ENCODE measurements at places on chromosomes 5 and 9. TPM values are rescaled to one million over a fixed set of nuclear protein-coding genes. Genes with fewer than 3 reads are reported as not detected.

CSF2 gene
- not detected for total RNA-seq

CA9 gene
- 0.67 TPM for total RNA-seq

EMB gene
- total RNA-seq, result 2.8 TPM

PCDHGC4 gene
- total RNA-seq, result 0.33 TPM

OR1L4 gene
- not detected for total RNA-seq

TMEM174 gene
- total RNA-seq, result not detected

TMEM141 gene
- total RNA-seq, result 58.9 TPM

INSL4 gene
- total RNA-seq, result not detected

RPS23 gene
- 494 TPM for total RNA-seq

EPB41L4B gene
- 9.9 TPM for total RNA-seq

C9orf153 gene
- total RNA-seq, result 0.67 TPM

HSPB3 gene
- not detected for total RNA-seq

BTNL8 gene
- total RNA-seq, result 0.67 TPM

NR5A1 gene
- total RNA-seq, result not detected

PLAC8L1 gene
- not detected for total RNA-seq

SLC4A9 gene
- total RNA-seq, result not detected

SPDL1 gene
- 11.5 TPM for total RNA-seq

MAMDC2 gene
- 0.28 TPM for total RNA-seq

CLTB gene
- 30.9 TPM for total RNA-seq
